Stimulated activated naive CD4-positive, alpha-beta T cell (primary cell): ENCODE measurements at places on chromosomes 3 and 15.

DNA sequence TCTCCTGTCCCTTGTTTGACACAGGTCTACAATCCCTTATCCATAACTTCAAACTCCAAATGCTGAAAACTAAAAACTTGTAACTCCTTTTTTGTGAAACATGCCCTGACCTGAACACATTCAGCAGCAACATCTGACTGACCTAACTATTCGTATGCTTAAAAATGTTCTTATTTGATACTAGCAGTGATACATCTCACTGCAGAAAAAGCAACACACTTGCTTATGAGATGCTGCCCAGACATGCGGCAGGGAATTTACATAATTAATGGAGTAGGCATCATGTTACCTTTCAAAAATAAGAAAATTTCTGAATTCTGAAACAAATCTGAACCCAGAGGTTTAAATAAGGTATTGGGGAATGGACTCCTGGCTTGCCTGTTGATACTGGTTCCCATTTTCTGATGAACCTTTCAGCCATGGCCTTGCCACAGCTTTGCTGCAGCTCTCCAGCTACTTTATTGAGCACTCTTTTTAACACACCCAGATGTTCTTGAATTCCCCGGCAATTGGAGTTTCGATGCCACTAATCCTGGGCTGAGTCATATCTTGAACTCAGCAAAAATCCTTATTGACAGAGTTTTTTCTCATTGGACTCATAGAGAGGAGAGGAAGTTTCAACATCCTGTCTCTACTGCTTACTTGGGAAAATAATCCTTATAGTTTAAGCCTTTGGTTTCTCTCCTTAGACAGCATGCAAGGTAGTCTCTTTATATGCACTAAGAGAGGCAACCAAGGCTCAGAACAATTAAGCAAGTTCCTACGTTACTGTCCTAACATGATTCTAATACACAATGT is 296.6 kb upstream of the LMCD1 start:
- DNase-seq: no peak

GRCh38 chr15:92629276-92629974 is 26.1 kb downstream of the FAM174B start:
- DNase-seq: no peak

DNA sequence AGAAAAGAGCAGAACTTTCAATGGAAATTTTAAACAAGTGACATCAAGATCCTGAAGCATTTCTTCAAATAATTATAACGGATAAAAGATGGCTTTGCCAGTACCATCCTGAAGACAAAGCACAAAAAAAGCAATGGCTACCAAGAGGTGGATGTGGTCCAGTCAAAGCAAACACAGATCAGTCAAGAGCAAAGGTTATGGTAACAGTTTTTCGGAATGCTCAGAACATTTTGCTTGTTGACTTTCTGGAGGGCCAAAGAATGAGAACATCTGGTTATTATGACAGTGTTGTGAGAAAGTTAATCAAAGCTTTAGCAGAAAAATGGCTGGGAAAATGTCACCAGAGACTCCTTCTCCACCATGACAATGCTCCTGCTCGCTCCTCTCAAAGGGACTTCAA is 31.5 kb downstream of the FEM1B start:
- DNase-seq: no peak

DNA sequence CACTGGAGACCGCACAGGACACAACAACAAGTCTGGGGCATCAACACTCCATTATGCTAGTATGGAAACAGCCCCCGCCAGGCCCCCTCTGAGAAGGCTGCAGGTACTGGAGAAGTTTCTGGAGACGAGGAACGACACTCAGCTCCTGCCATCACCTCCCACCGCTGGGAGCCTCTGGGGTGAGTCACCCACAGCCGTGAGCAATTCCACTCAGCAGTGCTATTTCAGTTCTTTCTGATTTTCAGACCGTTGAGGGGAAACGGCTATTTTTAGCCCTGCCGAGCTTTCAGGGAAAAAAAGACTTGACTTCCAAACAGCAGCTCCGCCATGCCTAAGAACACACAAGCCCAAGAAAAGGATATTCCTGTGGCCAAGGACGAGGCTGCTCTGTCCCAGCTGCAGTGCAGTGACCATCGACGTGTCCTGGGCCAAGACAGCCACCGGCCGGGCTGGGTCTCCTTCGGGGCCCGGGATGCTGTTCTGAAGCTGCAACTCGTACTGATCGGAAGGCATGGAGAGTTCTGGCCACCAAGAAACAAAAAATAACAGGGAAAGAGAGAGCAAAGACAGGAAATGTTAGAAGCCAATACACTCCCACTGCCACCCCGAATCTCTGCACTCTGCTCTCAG is 40.8 kb downstream of the NUP210 start:
- no peak for DNase-seq

- DNase-seq: no peak
These were observed 3.1 kb downstream of the CIAO2A start for GRCh38 chr15:64090527-64090926.

GRCh38 chr3:8629151-8630021 is 15.2 kb downstream of the SSUH2 start:
- no peak for DNase-seq

GRCh38 chr3:135929670-135930069 is 35.9 kb upstream of the PPP2R3A start:
- no peak for DNase-seq

DNA sequence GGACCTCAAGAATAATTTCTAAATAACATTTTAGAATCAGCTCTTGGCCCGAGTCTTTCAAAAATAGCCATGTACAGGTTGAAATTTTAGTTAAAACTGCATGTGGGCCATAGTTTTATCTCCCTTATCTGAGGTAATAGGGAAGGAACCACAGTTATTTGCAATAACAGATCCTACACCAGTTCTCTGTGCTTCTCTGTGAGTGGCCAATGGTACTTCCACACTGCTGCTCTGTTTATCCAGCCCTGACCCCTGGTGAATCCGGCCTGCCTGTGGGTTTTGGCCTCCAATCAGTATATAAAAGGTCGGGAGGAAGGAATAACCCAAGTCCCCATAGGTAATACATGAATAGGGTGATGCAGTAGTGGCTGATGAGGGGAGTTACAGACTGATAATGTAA is 48.0 kb upstream of the TNIK start:
- DNase-seq: no peak

DNA sequence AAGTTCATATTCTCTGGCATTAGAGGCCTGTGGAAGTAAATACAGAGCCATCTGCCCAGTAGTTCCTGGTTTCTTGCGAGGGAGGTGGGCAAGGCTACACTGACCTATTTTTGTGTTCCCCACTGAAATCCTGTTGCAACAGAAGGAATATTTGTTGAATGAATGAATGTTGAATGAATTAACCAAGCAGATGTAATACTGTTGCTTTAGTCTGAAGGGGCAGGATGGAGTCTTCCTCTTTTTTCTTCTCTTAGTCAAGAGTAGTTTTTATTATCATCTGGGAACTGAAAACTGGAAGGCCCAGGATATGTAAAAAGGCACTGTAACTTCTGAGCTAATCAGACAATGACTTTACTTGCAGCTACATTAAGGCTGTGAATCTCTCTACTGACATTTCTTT is 17.1 kb downstream of the BLOC1S6 start:
- DNase-seq: no peak

- no peak for DNase-seq
These were observed 278.1 kb downstream of the ULK4 start for GRCh38 chr3:41683666-41684350.

GRCh38 chr15:74832826-74833225 is 6.4 kb downstream of the CPLX3 start:
- no peak for DNase-seq

DNA sequence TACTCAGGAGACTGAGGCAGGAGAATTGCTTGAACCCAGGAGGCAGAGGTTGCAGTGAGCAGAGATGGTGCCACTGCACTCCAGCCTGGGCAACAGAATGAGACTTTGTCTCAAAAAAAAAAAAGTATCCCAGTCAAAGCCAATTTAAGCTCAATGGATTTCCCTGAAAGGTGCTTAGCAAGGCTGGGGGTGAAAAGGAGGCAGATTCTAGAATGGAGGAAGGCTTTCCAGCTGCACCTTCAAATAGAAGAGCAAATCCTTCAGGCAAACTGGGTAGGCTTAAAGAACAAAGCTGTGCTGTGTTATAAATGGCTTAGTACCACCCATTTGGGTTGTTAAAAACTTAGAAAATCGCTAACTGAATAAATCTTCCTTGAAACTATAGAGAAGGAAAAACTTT is 3.0 kb upstream of the IFT57 start:
- no peak for DNase-seq

DNA sequence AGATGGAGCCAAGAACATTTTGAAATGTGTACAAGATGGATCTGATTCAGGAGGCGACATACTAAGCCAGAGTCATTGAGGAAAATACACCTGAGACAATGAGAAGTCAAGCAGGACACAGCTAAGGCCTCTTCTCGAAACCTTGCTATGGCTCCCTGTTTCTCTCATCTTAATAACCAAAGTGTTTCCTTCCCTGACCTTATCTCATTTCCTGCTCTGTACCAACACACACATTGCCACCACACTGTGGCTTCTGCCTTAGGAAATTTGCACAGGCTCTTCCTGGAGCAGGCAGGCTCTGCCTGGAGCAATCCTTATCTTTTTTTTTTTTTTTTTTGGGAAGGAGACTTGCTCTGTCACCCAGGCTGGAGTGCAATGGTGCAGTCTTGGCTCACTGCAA is 36.6 kb downstream of the OXSM start:
- peak; percentile 9 for DNase-seq

GRCh38 chr15:78922527-78922926 is 22.3 kb downstream of the CTSH start:
- DNase-seq: no peak

GRCh38 chr15:52370010-52370409 is 74.4 kb upstream of the MYO5C start:
- no peak for DNase-seq

- peak; percentile 55 for DNase-seq
These were observed 634 bp downstream of the STAG1 start for GRCh38 chr3:136751316-136752171.

GRCh38 chr3:8845641-8846040 is 76.2 kb upstream of the OXTR start:
- DNase-seq: no peak

DNA sequence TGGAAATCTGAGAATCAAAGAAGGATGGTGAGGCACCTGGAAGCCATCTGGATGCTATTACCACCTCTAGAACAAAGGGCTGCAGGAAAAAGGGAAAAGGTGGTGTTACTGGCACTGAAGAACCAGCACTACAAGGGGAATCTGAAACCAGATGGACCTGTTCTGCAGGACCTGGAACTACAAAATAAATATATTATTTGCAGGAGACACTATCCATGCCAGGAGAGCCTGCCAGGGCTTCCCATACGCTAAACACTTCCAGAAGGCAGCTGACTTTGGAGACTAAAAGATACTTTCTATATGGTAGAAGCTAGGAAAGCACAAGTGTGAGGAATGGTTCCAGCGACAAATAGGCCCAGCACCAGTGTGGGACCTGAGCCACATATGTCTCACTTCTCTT is 83.4 kb upstream of the POU1F1 start:
- no peak for DNase-seq

- no peak for DNase-seq
These were observed 20.7 kb downstream of the RAP2B start for GRCh38 chr3:153182501-153183293.

- no peak for DNase-seq
These were observed 4.6 kb downstream of the TMEM266 start for GRCh38 chr15:76064375-76064774.

- no peak for DNase-seq
These were observed 100.3 kb downstream of the MECOM start for GRCh38 chr3:169562988-169563774.

GRCh38 chr3:178850450-178851190 is 221.0 kb downstream of the ZMAT3 start:
- no peak for DNase-seq

DNA sequence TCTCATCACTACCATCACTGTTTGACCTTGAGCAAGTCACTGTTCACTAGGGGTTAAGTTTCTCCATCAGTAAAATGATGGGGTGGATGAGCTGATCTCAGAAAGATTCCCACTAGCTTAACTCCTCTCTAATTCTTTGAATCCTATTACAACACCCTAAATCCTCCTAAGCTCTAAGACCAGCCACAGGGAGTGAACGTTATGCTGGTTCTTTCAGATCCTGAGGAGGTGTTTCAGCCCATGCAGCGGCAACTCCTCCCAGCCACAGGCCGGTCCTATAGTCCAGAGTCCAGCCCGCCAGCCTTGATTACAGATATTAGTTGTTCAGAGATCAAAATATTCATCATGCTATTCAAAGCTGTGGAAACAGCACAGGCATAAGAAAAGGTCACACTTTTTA is 15.1 kb downstream of the MB21D2 start:
- no peak for DNase-seq

- DNase-seq: no peak
These were observed 3.8 kb upstream of the FRMD4B start for GRCh38 chr3:69389520-69390248.

DNA sequence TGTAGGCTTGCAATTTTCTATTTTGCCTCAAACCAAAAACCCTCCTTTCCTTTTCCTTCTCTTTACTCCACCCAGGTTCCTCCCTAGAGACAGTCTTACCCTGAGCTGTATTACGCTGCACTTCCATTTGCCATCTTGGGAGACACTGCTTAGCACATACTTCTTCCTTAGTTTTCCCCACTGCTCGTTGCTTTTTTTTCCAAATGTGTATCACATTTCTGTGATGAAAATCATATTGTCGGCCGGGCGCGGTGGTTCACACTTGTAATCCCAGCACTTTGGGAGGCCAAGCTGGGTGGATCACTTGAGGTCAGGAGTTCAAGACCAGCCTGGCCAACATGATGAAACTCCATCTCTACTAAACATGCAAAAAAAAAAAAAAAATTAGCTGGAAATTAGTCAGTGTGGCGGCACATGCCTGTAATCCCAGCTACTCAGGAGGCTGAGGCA is 29.5 kb downstream of the POPDC2 start:
- no peak for DNase-seq

GRCh38 chr3:148710665-148711064 is 13.0 kb downstream of the AGTR1 start:
- no peak for DNase-seq

DNA sequence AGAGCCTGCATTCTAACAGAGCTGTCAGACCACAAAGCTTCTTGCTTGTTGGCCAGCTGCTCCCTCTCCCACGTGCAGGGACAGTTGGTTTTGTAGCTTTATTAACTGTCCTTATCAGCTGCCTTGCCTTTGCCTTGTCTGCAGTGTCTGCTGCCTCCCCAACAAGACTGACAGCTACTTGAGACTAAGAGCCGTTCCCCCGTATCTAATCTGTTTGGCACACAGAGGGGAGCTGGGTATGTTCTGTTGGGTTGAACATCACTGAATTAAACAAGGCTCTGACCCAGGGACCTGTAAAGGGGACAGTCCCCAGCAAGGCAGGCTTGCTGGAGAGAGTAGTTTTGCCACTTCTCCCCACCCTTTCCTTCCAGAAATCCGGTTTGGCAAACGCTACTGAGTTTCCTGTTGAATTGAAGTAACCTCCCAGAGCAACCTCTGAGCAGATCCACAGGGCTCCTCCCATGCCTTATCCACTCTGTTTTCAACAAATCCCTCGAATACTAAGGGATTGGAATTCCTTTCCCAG is 116.1 kb downstream of the ANP32A start:
- no peak for DNase-seq

- DNase-seq: no peak
These were observed 160.1 kb downstream of the PDE8A start for GRCh38 chr15:85141726-85142125.

- DNase-seq: no peak
These were observed 58.1 kb upstream of the MEF2A start for GRCh38 chr15:99507504-99508310.
